Stimulated activated CD4-positive, alpha-beta T cell treated with anti-CD3 and anti-CD28 coated beads, Interleukin-1b, Interleukin-23, amount 100 ng/mL, for 48 hours (primary cell): ENCODE measurements at places on chromosomes 4 and X.

GRCh38 chr4:29309050-29309449 lies 1411.1 kb upstream of the PCDH7 start:
- DNase-seq, result no peak

DNA sequence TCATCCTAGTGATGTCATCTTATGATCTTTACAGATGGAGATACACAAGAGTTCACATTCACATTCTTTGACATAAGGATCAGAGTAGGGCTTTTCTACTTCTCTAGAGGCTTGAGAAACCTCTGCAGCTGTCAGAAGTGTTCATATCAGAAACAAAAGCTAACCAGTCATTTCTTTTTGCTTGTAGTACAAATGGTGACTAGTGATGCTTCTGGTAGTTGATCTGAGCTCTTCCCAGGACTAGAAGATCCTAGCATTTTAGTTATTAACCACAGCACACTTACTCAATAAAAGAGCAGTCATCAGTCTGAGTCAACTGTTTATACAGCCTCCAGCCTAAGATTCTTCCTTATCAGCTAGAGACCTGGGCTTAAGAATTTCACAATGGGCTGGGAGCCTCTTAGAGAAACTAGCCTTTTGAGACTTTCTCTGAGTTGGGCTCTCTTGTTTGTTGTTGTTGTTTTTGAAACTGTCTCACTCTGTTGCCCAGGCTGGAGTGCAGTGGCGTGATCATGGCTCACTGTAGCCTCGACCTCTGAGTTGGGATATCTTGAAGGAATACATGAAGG lies 84.1 kb downstream of the TMEM164 start:
- no peak for DNase-seq

DNA sequence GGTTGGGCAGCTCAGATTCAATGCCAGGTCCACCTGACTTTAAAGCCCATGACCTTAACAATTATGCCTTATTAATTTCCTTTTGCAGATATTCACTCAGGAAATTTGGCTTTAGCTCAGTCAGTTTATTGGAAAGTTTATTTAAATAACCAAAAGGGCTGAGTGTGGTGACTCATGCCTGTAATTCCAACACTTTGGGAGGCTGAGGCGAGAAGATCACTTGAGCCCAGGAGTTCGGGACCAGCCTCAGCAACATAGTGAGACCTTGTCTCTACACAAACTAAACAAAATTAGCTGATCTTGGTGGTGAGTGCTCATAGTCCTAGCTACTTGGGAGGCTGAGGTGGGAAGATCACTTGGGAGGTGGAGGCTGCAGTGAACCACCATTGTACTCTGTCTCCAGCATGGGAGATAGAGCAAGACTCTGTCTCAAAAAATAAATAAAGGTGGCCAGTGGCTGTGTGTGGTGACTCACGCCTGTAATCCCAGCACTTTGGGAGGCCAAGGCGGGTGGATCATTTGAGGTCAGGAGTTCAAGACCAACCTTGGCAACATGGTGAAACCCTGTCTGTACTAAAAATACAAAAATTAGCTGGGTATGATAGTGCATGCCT lies 43.3 kb downstream of the RHOH start:
- no peak for DNase-seq

GRCh38 chr4:156195914-156196313 lies 242.2 kb upstream of the CTSO start:
- no peak for DNase-seq

DNA sequence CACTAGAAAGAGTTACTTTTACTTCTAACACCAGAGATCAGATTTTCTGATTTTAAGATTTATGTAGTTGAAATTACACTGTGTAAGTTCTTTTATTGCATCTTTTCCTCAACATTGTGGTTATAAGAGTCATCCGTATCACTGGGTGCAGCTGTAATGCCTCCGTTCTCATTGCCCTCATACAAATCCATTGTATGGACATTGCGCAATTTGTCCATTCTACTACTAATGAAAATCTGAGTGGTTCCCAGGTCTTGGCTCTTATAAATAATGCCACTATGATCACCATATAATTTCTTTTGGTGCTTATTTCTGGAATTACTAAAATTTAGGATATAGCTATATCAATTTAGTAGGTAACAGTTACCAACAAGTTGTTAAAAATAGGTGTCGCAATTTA lies 614.0 kb upstream of the GALNT7 start:
- no peak for DNase-seq

DNA sequence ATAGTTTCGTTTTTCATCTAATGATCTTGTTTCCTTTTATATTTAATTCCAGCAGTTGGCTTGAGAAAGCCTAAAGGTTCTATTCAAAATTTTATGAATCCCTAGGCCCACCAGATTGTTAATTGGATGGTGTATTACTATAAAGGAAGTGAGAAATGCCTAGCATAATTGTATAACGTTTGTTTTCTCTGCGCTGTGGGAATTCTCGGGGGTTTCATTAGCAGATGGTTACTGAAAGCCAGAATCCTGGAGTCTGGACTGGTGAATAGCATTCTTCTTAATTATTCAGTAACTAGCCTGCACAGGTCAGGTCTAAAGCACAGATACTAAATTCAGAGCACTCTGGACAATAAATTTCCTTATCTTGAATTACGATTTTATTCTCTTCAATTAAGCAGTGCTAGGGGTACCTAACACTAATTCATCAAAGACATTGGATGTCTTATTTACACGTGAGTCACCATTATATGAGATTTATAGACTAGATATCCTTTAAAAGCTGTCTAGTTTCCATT lies 459.4 kb downstream of the DTHD1 start:
- DNase-seq, result no peak

DNA sequence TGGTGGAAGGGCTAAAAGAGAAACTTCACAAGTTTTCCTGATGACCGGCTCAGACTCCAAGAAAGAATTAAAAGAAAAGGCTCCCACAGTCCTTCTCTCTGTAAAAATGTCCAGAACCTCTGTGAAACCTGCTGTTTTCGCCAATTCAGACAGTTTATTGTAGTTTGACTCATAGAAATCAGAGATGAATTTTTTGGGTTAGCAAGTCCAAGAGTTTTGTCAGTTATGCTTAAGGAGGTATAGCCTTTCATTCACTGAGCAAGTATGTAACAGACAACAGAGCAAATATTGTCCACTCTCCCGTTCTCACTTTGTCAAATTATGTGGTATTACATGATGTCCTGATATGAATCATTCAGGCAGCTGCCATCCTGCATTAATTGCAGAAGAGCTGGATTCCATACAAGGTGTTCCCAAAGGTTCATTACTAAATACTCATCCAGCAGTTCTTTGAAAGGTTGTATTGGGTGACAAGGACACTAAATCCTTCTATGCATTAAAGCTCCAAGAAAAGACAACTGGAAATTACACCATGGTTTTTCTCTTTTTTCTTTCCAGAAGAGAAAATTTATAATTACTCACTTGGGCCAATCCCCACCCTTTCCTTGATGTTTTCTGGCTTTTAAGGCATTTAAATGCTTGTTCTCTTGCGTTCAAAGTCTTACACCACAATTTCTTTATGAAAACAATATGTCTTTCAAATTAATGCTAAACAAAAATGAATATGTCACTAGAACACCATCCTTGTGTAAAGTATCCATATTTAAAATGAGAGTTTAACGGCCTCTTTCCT lies 30.0 kb upstream of the PLAC1 start:
- no peak for DNase-seq

GRCh38 chr4:173524218-173525117 lies 5.6 kb downstream of the HAND2 start:
- DNase-seq, result no peak

DNA sequence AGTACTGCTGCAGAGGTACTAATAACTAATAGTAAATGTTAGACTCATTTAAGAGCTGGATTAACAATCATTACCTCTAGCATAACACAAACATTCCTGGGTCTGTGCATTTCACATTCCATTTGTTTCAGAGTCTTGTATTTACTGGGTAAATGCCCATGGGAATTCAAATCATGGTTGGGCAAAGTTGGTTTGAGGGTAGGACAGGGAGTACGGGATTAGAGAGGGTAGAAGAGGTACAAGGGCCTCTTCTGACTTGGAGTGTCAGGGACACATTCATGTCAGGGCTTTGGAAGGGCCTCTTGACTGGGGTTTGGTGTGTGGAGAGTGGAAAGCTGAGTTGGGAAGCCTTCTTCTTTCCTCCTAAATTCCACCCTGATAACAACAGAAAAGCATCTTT lies 65.9 kb downstream of the WWC2 start:
- DNase-seq, result no peak

DNA sequence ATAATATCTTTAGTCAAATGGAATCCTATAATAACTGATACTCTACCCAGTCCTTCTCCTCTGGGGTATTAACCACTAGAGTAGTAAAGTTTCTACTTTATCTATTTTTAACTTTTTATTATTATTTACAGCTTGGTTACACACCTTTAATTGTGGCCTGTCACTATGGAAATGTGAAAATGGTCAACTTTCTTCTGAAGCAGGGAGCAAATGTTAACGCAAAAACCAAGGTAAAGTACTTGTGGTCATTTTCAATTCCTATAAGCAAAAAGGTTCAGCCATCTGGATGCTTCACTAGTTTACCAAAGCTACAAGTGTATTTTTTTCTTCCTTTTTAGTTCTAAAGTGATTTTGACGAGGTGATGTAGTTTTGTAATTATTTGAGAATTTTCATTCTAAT lies 238.8 kb downstream of the ANK2 start:
- DNase-seq, result no peak

GRCh38 chrX:94178145-94178788 lies 504.3 kb downstream of the FAM133A start:
- DNase-seq, result no peak

- no peak for DNase-seq
Observed at GRCh38 chr4:915041-915474, 17.1 kb downstream of the GAK start.

GRCh38 chr4:84958434-84958833 lies 8.1 kb downstream of the WDFY3 start:
- DNase-seq, result no peak

DNA sequence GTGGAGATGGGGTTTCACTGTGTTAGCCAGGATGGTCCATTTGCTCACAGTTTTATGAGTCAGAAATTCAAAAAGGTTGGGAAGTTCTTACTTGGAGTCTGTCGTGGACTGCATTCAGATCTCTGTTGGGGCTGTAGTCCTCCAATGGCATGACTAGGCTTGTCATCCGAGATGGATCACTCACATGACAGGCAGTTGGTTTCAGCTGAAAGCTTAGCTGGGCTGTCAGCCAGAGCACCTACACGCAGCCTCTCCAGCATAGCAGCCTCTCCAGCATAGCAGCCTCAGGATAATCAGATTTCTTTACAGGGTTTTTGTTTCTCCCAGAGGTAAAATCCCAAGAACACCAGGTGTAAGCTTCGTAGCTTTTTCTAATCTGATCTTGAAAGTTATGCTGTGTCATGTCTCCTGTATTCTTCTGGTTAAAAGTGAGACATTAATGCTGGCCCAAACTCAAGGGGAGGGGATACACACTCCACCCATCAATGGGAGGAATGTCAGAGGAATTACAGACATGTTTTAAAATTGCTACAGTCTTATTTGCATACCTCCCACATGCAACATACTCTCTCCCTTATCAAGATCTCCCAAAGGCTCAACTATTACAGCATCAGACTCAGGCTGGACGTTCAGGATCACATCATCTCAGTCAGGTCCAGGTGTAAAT lies 31.6 kb upstream of the SOD3 start:
- DNase-seq, result no peak

- no peak for DNase-seq
Observed at GRCh38 chr4:2320152-2320551, 58.2 kb upstream of the MXD4 start.

GRCh38 chrX:149807747-149808458 lies 26.2 kb downstream of the MAGEA9 start:
- DNase-seq, result no peak

DNA sequence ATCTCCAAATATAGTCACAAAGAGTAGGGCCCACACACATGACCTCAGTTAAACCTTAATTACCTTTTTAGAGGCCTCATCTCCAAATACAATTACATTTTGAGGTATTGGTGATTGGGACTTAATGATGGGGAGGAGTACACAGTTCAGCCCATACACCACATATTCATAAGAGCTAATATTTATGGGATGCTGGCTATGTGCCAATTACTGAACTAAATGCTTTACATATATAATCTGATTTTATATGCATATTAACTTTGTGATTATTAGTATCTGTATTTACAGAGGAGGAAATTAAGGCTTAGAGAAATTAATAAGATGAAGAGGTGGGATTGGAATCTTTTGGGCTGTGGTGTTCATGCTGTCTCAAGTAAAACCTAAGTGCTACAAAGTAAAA lies 17.8 kb downstream of the SMARCAD1 start:
- no peak for DNase-seq

- no peak for DNase-seq
Observed at GRCh38 chrX:140087875-140088274, 122.6 kb upstream of the CXorf66 start.

DNA sequence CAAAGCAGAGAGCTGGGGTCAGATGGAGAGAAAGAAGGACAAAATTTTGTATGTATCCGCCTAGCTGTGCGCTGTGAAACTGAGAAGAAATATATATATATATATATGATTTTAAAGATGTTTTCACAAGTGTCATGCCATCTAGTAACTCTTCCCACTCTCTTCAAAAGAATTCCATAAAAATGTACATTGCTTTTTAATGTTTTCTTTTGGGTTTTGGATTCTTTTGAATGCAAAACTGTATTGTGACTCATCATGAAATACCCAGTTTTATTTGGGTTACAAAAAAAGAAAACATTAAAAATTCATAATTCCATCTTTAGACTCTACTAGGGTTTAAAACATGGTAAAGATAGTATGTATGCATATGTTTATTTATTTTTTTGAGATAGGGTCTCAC lies 34.3 kb upstream of the IGFBP7 start:
- DNase-seq, result no peak

- no peak for DNase-seq
Observed at GRCh38 chr4:114209584-114209983, 230.1 kb upstream of the ARSJ start.

GRCh38 chrX:2568125-2568524 lies 67.3 kb upstream of the DHRSX start:
- no peak for DNase-seq

DNA sequence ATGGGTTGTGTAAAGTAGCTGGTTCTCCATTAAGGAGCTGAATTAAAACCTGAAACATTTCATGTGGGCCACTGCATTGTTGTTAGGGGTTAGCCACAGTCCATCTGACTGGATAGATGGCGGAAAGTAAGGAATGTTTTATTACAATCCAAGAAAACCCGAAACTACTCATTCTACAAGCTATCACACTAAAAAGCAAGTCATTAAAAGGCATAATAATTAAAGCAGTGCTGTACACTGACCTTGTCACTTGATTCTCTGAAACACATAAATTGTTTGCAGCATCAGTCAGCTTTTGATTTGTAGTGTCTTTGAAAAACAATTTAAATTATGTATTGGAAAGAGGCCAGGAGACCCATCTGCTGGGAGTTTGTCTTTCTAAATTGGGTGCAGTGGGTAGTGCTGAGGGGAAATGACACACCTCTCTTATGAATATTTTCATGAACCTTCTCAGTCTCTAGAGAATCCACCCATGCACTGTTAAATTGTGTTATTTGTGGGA lies 75.7 kb upstream of the ANK2 start:
- DNase-seq, result no peak

GRCh38 chr4:47899639-47900038 lies 14.7 kb downstream of the NFXL1 start:
- no peak for DNase-seq
